ENCODE measurements at places on chromosomes 6 and 20.

DNA sequence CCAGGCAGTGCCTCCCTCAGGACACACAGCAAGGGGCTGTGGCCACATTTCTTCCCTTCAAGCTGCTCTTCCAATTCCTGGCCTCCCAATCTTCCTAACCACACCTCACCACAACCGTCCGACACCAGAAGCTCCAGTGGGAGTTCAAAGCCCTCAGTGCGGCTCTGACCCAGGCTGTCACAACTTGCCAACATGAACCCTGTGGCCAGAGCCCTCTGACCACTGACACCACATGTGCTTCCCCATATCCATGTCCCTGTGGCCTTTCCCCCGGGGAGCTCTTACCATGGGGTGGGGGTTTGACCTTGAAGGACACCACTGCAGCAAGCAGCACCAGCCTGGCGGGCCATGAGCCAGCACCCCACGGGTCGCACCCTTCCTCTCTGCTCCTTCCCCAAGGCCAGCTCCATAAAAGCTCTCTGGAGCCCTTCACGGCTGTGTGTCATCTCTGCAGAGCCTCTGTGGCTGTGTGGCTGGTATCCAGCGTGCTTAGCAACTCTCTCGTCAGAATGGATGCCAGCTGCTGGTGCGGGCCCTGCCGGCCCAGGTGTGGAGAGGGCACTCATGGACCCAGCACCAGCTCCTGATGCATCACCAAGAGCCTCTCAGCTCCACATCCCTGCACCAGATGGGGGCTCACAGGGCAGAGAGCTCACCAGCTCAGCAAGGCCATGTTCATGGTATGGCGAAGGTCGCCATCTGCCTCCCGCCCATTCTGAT lies 106.1 kb downstream of the PSMB1 start:
- DNase-seq: no peak

GRCh38 chr6:291697-292505 lies at the start of gene DUSP22:
Gene DUSP22 (plus strand): TSS chr6:292487. CDS start chr6:292540, 53 bp downstream.
- peak; percentile 51 for DNase-seq

GRCh38 chr6:153852034-153852433 lies 187.0 kb upstream of the OPRM1 start:
- no peak for DNase-seq

DNA sequence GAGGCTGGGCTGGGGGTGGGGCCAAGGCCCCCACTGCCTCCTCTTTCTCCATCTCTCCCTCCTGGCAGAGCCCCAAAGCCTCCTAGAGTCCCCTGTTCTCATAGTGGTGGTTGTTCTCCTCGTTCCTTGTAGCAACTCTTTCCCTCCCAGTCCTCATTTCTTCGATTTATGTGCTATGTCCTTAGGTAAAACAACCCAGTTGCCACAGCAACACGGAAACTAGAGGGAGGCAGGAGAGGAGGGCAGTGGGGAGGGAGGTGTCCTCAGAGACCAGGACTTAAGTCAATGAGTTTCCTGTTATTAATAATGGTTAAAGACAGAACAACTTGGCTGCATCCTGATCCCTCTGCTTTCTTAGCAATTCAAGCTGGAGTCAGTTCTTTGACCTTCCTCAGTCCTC lies 161.0 kb downstream of the INSM1 start:
- DNase-seq: no peak

DNA sequence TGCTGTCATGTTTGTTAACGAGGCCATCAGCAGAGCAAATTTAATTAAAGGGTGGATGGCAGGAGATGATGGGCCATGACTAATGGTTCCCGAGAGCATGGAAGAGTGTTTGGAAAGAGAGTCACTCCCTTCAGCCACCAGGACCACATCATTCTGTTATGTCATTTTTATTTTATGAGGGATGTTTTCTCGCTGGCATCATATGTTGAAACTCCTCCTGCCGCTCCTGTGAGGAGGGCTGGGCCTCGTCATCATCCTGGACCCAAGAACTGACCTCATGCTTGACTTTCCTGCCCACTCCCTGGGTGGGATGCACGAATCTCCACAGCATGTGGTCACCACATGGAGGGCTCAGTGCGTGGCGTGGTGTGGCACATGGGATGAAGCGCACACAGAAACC lies 86.4 kb upstream of the FRMD1 start:
- DNase-seq: no peak

DNA sequence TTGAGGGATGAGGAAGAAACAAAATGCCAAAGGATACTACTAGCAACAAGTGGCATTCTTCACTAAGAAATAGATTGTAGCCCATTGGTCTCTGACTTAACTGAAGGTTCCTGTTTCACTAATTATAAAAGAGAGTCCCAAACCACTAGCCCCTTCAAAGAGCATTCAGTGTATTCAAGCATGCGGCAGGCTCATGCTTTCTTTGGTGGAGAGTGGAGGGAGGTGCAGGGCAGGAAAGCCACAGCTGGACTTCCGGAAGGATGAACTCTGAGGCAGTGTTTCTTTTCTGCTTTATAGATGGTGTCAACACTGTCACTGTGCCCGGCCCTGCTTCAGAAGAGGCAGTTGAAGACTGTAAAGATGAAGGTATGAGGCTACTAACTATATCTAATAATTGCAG lies 636.1 kb downstream of the KIF16B start:
- DNase-seq: no peak

GRCh38 chr6:12296255-12296573 lies 6.1 kb downstream of the EDN1 start:
- DNase-seq: no peak
